CD8-positive, alpha-beta memory T cell (primary cell): ENCODE measurements at places on chromosomes 16 and 17.

DNA sequence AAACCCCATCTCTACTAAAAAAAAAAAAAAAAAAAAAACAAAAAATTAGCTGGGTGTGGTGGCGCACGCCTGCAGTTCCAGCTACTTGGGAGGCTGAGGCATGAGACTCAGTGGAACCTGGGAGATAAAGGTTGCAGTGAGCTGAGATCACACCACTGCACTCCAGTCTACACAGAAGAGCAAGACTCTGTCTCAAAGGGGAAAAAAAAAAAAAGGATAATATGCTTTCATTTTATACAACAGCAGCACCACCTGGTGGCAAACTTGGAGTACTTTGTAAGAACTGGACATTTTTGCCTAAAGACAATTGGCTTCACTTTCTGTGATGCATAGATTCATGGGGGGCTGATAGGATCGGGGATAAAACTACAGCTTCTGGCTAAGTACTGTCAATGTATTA is 8.5 kb downstream of the CHTF8 start:
- DNase-seq, result peak; percentile 53

- DNase-seq, result no peak
These were observed 185.5 kb upstream of the DYNLRB2 start for GRCh38 chr16:80355335-80355734.

GRCh38 chr17:34823023-34823422 is 138.2 kb downstream of the CCT6B start:
- DNase-seq, result no peak

DNA sequence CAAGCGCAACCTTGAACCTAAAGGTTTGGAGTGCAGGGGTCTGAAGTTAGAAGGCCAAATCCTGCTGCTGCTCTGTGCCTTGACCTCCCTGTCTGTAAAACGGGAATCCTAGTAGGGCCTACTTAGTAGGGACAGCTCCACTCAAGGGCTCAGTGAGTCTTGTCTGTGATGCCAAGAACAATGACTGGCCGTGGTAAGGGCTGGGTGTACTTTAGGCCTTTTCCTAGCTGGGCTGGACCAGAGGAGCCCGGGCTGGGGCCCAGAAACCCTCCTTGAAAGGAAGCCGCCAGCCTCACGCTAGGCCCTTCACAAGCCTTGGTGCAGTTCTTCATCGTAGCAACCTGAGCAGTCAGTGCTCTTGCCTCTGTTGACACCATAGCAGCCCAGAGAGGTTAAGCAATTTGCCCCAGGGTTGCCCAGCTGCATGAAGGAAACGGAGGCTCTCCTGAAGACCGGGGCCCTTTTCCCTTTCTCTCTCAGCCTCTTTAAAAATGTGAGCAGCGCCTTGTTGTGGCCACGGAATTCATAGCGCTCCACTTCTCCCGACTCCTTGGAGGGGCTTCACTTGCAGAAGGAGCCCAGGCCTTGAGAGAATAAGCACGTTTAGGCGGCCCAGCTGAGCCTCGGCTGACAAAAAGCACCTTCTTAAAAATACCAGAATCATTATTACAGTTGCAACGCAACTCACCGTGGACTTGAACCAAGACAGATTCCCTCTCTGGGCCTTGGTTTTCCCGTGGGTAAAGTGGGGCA is 4.4 kb downstream of the NECAB2 start:
- DNase-seq, result no peak

- DNase-seq, result no peak
These were observed 1049.4 kb upstream of the EEF2KMT start for GRCh38 chr16:6146874-6147425.
